ENCODE measurements at places on chromosomes 7 and 10. TPM values are rescaled to one million over a fixed set of nuclear protein-coding genes. Genes with fewer than 3 reads are reported as not detected.

The NEBL gene
- 13.0 TPM for total RNA-seq

DNA sequence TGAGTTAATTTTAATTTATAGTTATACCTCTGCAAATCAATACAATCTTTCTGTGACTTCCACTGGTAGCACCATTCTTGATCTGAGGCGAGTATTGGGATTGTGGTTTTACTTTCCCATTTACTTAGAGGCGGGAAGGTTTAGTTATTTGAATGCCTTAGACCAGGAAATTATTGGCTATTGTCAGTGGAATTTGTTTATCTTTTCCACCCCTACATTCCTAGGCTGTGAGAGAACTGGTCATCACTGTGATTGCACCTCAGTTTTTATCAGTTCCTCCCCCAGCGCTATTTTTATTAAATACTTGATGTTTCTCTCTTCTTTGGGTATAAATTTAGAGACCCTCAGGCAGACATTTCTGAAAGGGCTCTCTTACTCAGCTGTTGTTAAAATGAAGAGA, 29.9 kb downstream of the CDK14 start:
- DNase-seq: no peak

DNA sequence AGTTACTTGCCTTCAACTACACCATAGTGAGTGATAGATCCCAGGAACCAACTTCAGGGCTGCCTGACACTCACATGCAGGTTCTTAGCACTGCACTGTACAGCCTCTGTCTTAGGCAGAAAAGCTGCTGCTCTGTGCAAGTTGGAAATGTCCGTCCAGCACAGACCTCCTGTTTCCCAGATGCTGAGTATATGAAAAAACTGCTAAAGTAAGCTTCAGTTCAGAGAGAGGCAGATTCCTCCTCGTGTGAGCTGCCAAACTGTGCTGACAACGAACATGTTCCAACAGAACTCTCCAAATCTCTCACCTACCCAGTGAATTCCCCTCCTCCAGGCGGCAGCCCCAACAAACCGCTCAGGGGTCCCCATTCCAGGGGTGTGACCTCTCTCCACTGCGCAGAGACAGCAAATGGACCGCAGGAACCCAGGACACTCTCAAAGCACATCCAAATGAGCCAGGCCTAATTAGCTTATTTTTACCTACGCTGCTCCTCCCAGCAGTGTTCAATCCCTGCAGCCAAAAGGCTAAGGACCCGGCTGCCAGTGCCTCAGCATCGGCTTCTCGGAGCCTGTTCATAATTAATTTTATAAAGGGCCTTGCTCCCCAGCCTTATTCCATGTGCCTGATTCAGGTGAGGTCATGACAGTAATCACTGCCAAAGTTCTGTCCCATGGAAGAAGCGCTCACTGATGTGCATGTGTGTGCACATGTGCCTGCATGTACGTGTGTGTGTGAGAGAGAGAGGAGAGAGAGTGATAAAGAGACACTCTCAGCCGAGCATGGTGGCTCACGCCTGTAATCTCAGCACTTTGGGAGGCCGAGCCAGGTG, 159.5 kb upstream of the AUTS2 start:
- DNase-seq: no peak

The EVX1 gene
- 0.12 TPM for total RNA-seq

The NPFFR1 gene
- not detected for total RNA-seq

The PDE1C gene
- 46.5 TPM for total RNA-seq

The FAM131B gene
- 0.06 TPM for total RNA-seq

DNA sequence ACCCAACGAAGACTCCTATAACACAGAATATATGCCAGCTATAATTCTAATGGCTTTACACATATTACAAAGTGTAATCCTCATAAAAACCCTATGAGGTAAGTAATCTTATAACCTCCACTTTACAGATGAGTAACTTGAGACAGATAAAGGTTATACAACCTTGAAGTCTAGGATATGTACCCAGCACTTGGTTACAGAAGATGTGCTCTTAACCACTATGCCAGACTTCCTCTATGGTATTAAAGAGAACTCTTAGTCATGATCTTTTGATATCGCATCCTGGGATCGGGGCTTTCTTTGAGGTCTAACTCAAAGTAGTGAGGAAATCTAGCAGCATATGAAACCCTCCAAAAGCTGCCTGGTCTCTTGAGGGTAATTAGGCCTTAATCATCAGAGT, 319.2 kb upstream of the LRRN3 start:
- no peak for DNase-seq

DNA sequence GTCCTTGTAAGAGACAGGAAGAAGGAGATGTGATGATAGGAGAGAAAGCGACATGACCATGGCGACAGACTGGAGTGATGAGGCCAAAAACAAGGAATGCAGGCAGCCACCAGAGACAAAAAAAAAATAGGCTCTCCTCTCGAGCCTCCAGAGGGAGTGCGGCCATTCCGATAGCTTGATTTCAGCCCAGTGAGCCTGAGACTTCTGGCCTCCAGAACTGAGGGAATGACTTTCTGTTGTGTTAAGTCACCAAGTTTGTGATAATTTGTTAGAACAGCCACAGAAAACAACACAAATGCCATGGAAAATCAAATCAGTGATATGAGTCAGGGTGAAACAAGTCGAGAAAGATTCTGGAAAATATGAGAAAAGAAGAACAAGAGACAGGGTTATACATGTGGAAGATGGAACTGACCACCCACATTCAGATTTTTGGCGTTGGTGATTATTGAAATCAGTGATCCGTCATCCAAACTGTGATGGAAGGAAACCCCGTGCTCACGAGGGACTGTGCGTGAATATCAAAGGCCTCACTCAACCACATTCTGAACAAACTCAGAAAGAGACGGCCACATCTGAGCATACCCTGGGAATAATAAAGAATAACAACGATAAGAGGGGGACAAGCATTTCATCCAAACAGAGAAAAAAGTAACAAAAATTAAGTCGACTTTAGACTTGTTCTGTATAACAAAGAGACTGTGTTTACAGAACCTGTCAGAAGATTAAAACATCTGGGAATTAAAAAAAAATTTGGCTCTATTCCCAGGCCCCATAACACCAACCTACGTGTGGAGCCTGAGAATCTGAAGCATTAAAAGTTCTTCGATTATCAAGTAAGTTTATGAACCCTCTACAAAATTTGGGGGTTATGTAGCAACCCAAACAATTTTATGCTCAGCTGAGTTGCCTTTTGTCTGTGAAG, 72.1 kb downstream of the EEPD1 start:
- DNase-seq: no peak

The ZNF488 gene
- total RNA-seq: not detected

GRCh38 chr10:3805791-3806461, 20.9 kb upstream of the KLF6 start:
- DNase-seq: no peak

The MRC1 gene
- total RNA-seq: 0.14 TPM

- no peak for DNase-seq
Measured at GRCh38 chr7:93461350-93461749, 113.2 kb downstream of the CALCR start.

The CNPY1 gene
- not detected for total RNA-seq

DNA sequence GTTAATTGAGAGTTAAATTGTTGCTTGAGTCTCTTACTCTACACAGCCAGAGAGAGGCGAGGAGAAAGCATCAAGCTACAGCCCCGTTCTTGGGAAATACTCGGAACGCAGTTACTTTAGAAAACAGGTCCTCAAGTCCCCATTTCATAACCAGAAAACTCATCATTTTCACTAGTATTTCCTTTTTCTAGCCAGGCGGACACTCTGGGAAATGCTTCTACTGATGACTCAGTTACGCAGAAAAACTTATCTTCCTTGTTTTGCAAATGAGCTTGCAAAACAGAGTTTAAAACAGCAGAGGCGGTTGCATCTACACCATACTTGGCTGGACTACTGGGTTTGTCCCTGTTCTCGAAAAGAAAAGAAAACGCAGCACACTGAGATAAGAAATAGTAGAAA, 111.4 kb upstream of the FGFR2 start:
- no peak for DNase-seq

The AOAH gene
- total RNA-seq: 0.10 TPM

The LOXL4 gene
- total RNA-seq: 0.09 TPM

GRCh38 chr7:12481722-12482121, 78.1 kb upstream of the VWDE start:
- no peak for DNase-seq

The OPN1SW gene
- not detected for total RNA-seq

The APBB1IP gene
- not detected for total RNA-seq

DNA sequence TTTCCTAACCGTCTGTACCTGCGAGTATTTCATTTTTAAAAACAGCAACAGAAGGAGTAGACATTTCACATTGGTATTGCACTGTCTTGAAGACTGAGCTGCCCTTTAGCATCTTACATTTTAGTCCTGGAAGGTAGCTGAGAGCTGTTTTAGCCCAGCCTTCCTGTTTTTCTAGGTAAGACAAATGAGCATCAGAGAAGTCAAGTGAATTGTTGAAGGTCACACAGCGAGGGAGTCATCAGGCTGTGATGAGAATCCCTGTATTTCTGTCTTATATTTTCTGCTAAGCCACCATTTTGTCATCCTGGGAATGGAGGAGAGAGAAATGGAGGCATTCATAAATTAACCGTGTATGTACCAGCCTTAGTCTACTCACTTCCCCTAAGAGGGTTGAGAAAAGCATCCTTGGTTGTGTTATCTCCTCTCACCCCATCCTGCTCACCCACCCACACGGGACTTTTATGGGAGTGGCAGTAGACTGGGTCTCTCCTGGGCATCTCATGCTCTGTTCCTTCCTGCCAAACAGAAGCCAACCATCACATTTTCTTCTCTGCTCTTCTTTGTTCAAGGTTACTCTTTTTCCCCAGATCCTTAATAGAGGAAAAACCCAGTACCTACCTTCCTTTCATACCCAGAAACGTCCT, 8.5 kb downstream of the RBM20 start:
- DNase-seq: no peak

- no peak for DNase-seq
Measured at GRCh38 chr10:23523251-23523650, 84.4 kb downstream of the OTUD1 start.

GRCh38 chr7:158472596-158472995, 115.0 kb downstream of the PTPRN2 start:
- DNase-seq: no peak
